ENCODE measurements at places on chromosomes 3 and 15.

- no peak for DNase-seq
These were observed 56.5 kb downstream of the ZNF385D start for GRCh38 chr3:21694506-21694905.

GRCh38 chr3:168052515-168052914 is 43.2 kb downstream of the GOLIM4 start:
- DNase-seq = no peak

DNA sequence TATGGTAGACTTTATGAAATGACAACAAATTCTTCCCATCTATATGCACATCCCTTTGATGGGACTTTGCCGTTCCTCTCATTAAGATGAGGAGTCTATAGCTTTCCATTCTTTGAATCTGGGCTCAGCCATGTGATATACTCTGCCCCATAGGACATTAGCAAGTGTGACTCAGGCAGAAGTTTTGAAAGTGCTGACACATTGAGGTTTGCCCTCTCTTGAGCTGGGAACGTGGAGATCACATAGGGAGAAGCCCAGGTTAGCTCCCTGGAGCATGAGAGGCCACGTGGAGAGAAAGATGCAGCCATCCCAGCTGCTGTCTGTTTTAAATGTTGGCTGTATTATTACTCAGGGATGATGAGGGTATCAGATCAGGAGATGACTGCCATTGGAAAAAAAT is 67.7 kb upstream of the OXTR start:
- DNase-seq = no peak

- no peak for DNase-seq
These were observed 214.3 kb downstream of the MCTP2 start for GRCh38 chr15:94445566-94446160.

GRCh38 chr3:17602126-17602525 is 140.3 kb downstream of the TBC1D5 start:
- no peak for DNase-seq

GRCh38 chr15:75195766-75196241 is 5.9 kb upstream of the C15orf39 start:
- no peak for DNase-seq

GRCh38 chr3:184780981-184781515 is 30.9 kb upstream of the VPS8 start:
- no peak for DNase-seq

DNA sequence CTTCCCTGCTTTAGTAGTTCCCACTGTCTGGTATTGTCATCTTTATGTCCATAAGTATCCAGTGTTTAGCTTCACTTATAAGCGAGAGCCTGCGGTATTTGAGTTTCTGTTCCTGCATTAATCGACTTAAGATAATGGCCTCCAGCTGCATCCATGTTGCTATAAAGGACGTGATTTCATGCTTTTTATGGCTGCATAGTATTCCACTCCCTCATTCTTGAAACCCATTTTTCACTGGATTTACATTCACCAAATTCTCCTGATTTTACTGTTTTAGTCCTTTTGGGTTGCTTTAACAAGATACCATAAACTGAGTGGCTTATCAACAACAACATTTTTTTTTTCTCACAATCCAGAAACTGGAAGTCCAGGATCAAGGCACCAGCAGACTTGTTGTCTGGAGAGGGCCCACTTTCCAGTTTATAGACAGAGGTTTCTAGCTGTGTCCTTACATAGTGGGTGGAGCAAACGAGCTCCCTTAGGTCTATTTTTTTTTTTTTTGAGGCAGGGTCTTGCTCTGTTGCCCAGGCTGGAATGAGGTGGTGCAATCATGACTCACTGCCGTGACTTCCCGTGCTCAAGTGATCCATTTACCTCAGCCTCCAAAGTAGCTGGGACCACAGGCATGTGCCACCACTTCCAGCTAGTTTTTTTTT is 6.1 kb upstream of the TICRR start:
- no peak for DNase-seq

- no peak for DNase-seq
These were observed 51.6 kb upstream of the BLM start for GRCh38 chr15:90665288-90666134.

DNA sequence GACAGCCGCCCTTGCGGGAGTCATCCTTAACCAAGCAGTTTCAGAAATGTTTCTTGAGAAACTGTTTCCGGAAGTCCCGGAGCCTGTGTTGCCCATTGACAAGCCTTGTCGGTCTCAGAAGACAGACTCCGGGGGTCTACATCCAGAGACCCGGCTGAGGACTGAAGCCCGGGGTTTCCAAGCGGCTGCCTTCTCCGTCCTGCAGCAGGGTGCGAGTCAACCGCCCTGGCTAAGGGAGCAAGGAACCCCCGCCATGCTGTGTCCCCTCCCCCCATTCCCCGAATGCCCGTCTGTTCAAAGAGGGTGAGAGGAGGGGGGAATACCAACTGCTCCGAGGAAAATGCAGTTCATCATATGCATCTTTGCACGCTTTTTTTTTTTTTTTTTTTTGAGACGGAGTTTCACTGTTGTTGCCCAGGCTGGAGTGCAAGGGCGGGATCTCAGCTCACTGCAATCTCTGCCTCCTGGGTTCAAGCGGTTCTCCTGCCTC is 61.6 kb downstream of the ATP1B3 start:
- DNase-seq = no peak

- DNase-seq = no peak
These were observed 170.0 kb downstream of the SEMA6D start for GRCh38 chr15:47887241-47887800.

- DNase-seq = no peak
These were observed 10.4 kb downstream of the COL6A6 start for GRCh38 chr3:130527426-130527825.

DNA sequence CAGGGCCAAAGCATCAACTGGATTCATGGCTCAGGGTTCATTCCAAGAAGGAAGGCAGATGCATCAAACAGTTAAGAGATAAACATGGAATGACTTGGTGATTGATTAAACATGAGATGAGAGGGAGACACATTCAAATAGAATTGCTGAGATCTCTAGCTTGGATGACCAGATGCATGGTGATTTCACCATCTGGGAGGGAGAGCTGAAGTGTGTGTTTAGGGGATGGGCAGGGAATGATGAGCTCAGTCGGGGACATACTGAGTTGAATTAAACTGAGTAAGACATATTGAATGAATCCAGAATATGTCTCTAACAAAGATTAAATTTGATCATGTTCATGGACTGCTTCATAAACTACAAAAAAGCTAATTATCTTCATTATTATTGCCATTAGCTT is 35.5 kb downstream of the CADPS start:
- DNase-seq = no peak

Measured in head of caudate nucleus (tissue), 42 donors.